ENCODE measurements at places on chromosomes 6 and 20. TPM values are rescaled to one million over a fixed set of nuclear protein-coding genes. Genes with fewer than 3 reads are reported as not detected.

GRCh38 chr6:158031381-158032353 is 50.0 kb downstream of the SYNJ2 start:
- H3K27me3 ChIP-seq: no peaks in the 10 kb centered on the region
- DNase-seq: peak; percentile 34
- peak overlapping the region; percentile 58 for H3K4me3 ChIP-seq
- H3K4me1 ChIP-seq: peaks cover 44% of the 10 kb centered on the region
- H3K27ac ChIP-seq: peak overlapping the region; percentile 85

DNA sequence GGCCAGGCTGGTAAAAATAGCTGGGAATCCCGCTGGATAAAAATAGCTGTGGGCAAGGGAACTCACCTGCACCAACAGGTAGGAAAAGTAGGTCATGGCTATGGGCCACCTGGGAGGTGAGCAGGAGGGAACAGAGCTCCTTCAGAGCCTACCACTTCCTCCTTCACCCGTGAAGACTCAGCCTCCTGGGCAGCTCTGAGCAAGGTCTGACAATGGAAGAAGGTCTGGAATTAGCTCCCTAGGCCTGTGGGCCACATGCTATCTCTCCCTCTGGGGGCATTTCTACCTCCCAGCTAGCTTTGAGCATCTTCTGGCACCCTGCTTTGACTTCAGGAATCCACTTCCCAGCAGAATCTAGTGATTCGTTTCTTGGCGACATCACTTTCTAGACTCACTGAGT is 153.9 kb downstream of the MRPL14 start:
- peaks cover 3% of the 10 kb centered on the region for H3K27me3 ChIP-seq
- no peaks in the 10 kb centered on the region for H3K36me3 ChIP-seq
- H3K4me1 ChIP-seq: no peaks in the 10 kb centered on the region
- no peak overlapping the region for H3K27ac ChIP-seq

The CLPSL1 gene
- total RNA-seq: not detected

- DNase-seq: no peak
- H3K4me3 ChIP-seq: no peak overlapping the region
- H3K27ac ChIP-seq: no peak overlapping the region
- H3K36me3 ChIP-seq: no peaks in the 10 kb centered on the region
- no peaks in the 10 kb centered on the region for H3K4me1 ChIP-seq
Measured at GRCh38 chr6:80343511-80343910, 237.0 kb downstream of the BCKDHB start.

The CST5 gene
- total RNA-seq: not detected

The TRAPPC3L gene
- not detected for total RNA-seq

The EDN3 gene
- total RNA-seq: not detected

DNA sequence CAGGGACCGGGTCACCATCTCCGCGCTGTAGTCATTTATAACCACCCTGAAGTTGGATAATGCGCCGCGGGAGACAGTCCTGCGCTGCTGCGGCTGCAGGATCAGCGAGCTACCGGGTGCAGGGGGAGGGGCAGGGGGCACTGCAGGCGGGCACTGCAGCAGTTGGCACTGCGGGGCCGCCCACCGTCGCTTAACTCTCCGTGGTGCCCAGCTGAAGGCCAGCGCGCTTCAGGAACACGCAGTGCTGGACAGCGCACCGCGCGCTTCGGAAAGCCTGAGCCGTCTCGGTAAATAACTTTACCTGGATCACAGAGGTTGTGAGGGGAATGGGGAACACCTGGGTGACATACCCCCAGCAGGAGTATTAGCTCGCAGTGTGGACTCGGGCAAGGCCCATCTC is 12.4 kb upstream of the LRFN2 start:
- no peak overlapping the region for H3K4me3 ChIP-seq
- peaks cover 8% of the 10 kb centered on the region for H3K27me3 ChIP-seq
- no peaks in the 10 kb centered on the region for H3K4me1 ChIP-seq
- H3K36me3 ChIP-seq: no peaks in the 10 kb centered on the region

DNA sequence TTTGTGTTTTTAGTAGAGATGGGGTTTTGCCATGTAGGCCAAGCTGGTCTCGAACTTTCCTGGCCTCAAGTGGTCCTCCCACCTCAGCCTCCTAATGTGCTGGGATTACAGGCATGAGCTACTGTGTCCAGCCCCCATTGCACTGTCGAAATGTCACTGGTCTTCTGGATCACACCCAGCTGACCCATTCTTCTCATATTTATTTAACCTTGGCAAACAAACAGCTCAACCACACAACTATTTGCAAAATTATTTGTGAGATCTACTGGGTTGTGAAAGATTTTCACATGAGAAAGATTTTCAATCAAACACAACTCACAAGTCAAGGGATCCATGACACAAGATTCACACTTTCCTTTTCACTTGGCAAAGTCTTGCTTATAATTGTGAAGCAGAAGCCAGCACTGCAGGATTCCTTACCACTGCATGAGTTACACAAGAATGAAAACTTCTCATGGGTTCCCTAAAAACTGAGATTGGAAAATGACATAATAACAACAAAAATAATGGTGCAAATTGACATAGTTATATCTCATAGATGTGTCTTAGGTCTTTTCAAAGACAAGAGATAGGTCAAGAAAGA is 2.0 kb upstream of the CST9L start:
- H3K36me3 ChIP-seq: no peaks in the 10 kb centered on the region
- DNase-seq: no peak
- peaks cover 6% of the 10 kb centered on the region for H3K27me3 ChIP-seq

GRCh38 chr6:42049948-42050296 is 402 bp upstream of the TAF8 start:
- peak overlapping the region; percentile 96 for H3K4me3 ChIP-seq
- H3K4me1 ChIP-seq: peaks cover 59% of the 10 kb centered on the region
- DNase-seq: no peak
- no peaks in the 10 kb centered on the region for H3K27me3 ChIP-seq
- H3K27ac ChIP-seq: peak overlapping the region; percentile 99

GRCh38 chr6:827431-827830 is 134.5 kb upstream of the EXOC2 start:
- no peak overlapping the region for H3K27ac ChIP-seq
- no peak for DNase-seq
- no peaks in the 10 kb centered on the region for H3K27me3 ChIP-seq
- no peak overlapping the region for H3K4me3 ChIP-seq
- H3K4me1 ChIP-seq: peaks cover 7% of the 10 kb centered on the region

GRCh38 chr6:150640556-150641209 is 41.0 kb downstream of the PLEKHG1 start:
- H3K27ac ChIP-seq: peak overlapping the region; percentile 82
- H3K4me3 ChIP-seq: peak overlapping the region; percentile 56
- no peaks in the 10 kb centered on the region for H3K27me3 ChIP-seq
- no peak for DNase-seq
- H3K36me3 ChIP-seq: peaks cover 48% of the 10 kb centered on the region

- H3K27me3 ChIP-seq: no peaks in the 10 kb centered on the region
- no peak for DNase-seq
- no peak overlapping the region for H3K4me3 ChIP-seq
- no peak overlapping the region for H3K27ac ChIP-seq
- H3K4me1 ChIP-seq: peaks cover 25% of the 10 kb centered on the region
Measured at GRCh38 chr20:62252342-62252966, 14.1 kb downstream of the OSBPL2 start.

DNA sequence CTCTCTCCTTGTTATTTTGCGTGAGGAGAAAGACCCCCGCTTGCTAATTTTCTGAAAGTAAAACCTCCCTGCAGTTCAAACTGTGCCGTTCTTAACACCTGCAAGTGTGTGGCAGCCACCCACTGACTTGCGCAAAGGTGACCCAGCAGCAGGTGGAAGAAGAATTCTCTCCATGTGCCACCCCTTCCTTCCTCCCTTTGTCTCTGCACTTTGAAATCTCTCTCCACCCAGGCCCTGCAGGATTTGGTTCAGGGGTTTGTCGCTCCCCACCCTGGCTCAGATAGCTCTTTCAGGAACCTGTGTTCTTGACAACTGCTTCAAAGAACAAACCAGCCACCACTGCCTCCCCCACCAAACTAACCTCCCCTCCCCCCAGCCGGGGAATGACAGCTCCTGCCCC is 41.4 kb downstream of the ZNF831 start:
- no peaks in the 10 kb centered on the region for H3K27me3 ChIP-seq
- H3K27ac ChIP-seq: no peak overlapping the region
- no peak overlapping the region for H3K4me3 ChIP-seq
- H3K4me1 ChIP-seq: peaks cover 6% of the 10 kb centered on the region

The LRRN4 gene
- not detected for total RNA-seq

The LHFPL5 gene
- total RNA-seq: not detected

Measured in activated B cell treated with CpG ODN at 0.5 μM for 24 hours (primary cell).